ENCODE measurements at places on chromosomes 3 and 15.

GRCh38 chr3:24829629-24830229, 335.1 kb upstream of the THRB start:
- DNase-seq, result no peak

- no peak for DNase-seq
Measured at GRCh38 chr3:117393119-117393518, 683.5 kb downstream of the TUSC7 start.

DNA sequence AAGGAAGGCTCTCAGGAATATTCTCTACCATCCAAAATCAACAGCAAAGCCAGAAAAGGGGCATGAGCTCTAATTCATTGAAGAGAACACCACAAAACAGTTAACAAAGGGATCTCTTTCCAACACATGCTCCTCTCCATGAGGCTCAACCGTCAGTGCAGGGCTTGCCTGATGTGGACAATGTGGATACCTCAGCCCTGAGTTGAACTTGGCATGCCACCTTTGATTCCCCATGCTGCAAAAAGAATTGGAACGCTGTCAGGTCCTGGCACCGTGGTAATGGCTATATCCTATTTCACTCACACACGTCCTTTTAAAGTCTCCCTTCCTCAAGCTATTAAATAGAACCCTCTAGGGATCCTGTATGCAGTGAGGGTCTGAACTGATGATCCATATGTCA, 30.7 kb upstream of the IP6K2 start:
- DNase-seq, result no peak

DNA sequence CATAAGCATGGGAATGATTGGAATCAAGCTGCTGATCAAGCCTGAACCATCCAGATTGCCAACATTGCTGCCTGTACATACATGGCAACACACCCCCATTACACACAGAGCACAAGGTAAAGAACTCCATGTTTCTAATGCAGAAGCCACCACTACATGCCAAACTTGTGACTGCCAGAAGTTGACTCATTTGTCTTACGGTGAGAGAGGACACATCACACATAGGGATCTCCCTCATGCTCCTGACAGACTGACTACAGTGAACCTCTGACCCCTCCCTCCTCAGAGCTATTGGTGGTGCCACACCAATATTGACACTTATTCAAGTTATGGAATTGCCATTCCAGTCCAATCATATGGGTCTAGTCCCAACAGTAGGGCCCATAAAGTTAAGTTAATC, 42.3 kb downstream of the EFHB start:
- no peak for DNase-seq

- DNase-seq, result no peak
Measured at GRCh38 chr3:34504366-34504765, 705.9 kb downstream of the PDCD6IP start.

GRCh38 chr15:68341760-68342725, 64.5 kb downstream of the FEM1B start:
- no peak for DNase-seq

GRCh38 chr15:80177156-80177555, 24.4 kb downstream of the FAH start:
- no peak for DNase-seq

DNA sequence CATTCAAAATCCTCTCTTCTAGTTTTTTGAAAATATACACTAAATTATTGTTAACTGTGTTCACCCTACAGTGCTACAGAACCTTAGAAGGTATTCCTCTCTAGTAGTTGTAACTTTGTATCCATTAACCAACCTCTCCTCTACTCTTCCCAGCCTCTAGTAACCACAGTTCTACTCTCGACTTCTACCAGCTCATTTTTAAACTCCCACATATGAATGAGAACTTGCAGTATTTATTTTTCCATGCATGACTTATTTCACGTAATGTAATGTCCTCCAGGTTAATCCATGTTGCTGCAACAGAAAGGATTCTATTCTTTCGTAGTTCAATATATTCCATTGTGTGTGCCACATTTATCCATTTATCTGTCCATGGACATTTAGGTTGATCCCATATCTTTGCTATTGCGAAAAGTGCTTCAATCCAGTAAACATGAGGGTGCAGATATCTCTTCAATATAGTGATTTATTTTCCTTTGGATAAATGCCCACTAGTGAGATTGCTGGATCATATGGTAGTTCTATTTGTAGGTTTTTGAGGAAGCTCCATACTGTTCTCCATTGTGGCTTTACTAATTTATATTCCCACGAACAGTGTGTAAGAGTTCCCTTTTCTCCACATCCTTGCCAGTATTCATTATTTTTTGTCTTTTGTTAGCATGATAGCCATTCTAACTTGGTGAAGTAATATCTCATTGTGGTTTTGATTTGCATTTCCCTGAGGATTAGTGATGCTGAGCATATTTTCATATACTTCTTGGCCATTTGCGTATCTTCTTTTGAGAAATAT, 113.7 kb upstream of the SMAD3 start:
- no peak for DNase-seq

DNA sequence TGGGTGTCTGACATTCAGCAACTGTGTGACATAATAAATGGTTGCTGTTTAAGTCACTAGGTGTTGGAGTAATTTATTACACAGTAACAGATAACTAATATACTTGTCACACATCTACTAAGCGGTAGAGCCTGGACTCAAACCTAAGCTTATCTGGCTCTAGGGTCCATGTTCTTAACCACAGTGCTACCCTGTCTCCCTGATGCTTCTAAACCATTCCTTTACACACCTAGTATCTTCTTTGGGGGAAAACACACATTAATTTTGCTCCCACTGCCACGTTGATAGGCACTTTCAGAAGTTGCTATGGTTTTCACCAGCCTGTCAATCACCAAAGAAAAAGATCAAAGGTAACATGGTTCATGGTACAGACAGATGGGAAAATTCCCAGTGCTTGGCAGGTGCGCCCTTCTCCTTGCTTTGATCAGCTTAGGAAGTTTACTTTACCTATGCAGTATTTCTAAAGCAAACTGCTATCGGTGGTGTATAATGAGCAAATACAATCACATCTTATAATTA, 150.8 kb downstream of the PDZRN3 start:
- DNase-seq, result no peak

GRCh38 chr3:69422751-69423150, 36.9 kb upstream of the FRMD4B start:
- DNase-seq, result no peak

- no peak for DNase-seq
Measured at GRCh38 chr15:31452595-31453557, 126.2 kb downstream of the KLF13 start.

GRCh38 chr15:32716216-32716914, 1.4 kb upstream of the GREM1 start:
- DNase-seq, result no peak

- no peak for DNase-seq
Measured at GRCh38 chr15:67164811-67165253, 89.6 kb downstream of the AAGAB start.

DNA sequence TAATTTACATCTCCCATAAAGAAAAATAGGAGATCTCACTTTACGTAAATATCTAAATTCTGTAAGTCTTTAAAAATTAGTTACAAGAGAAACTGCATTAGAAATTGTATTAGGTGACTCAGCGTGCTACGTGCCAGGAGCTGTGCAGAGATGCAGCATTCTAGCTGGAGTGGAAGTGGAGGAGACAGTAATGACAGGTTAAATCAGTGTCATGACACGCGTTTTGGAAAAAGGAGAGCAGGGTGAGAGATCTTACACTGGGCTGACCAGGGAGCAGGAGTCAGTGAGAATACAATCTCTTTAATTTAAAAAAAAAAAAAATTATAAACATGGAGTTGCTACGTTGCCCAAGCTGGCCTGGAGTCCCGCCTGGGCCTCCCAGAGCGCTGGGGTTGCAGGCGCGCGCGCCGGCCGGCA, 635 bp downstream of the TUBGCP5 start:
- DNase-seq, result no peak

- no peak for DNase-seq
Measured at GRCh38 chr3:195522254-195523023, 20.7 kb downstream of the PPP1R2 start.

DNA sequence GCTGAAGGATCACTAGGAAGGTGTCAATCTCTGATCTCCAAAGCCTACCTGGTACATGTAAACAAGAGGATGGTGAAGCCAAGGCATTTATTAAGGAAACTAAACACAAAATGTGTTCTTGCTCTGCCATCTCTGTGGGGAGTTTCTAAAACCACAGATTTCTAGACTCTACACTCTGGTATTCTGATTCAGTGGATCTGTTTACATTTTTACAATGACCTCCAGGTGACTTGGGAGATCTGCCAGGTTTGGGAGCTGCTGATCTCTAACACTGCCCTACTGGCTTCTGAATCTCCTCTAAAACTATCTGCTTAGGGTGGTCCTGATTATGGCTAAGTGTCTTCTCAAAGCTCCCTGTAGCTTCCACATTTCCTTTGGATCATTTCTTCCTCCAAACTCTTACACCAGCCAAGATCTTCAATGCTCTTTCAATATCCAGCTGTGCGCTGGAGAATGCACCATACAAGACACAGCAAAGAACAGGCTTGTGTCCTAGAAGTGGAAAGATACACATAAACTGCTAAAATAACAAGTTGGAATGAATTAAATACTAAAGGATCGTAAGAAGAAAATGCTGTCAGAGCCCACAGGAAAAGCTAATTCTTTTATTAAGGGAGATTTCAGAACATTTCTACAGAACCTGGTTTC, 72.7 kb downstream of the GREM1 start:
- no peak for DNase-seq

- no peak for DNase-seq
Measured at GRCh38 chr15:85763673-85764633, 30.8 kb downstream of the KLHL25 start.

- no peak for DNase-seq
Measured at GRCh38 chr15:31228011-31228484, 98.6 kb upstream of the KLF13 start.
